ENCODE measurements at places on chromosomes 7 and 10. TPM values are rescaled to one million over a fixed set of nuclear protein-coding genes. Genes with fewer than 3 reads are reported as not detected.

DNA sequence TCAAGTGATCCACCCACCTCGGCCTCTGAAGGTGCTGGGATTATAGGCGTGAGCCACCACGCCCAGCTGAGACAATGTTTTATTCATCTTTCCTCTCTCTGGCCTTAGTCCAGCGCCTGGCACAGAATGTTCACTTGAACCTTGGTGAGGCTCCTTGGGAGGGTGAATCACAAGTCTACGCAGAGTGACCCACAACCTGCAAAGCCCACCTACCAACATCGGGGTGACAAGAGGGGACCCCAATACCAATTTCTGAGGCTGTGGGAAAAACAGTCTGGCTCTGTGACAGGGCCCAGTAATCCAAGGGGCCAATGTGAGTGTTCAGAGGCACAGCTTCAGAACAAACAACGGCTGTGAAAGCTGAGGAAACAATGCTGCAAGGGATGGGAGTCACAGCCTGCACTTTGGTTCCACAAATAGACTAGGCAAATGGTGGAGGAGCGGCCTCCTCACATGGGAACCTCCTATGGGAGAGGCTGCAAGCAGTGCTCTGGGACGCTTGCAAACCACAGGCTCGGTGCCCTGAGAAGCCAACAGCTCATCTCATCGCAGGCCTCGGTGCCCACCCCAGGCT is 5.6 kb upstream of the MALSU1 start:
- no peak for DNase-seq

The SPAM1 gene
- not detected for total RNA-seq

DNA sequence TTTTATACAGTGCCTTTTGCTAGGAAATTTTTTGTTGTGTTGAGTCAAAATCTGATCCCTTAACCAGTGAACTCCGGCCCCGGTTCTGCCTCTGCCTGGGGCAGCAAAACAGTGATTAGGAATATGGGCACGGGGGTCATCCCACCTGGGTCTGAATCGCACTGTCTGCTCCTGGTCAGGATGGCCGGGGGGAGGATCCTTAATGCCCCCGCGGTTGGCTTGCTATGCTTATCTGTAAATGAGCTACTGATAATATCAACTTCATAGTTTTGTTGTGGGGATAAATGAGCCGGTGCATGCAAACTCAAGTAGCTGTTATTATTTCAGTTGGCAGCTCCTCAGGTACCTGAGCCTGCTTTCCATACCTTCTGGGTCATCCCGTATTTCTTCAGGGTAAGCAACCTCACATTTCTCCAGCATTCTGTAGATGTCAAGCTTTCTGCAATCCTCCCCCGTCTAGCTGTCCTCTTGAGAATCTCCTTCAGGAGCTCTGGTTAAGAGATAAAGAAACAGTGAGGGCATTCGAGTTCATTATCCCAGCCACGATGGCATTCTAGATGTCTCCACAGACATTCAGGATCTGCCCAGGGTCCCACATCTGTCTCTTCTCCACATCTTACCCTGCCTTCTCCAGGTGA is 592.2 kb downstream of the SDK1 start:
- no peak for DNase-seq

DNA sequence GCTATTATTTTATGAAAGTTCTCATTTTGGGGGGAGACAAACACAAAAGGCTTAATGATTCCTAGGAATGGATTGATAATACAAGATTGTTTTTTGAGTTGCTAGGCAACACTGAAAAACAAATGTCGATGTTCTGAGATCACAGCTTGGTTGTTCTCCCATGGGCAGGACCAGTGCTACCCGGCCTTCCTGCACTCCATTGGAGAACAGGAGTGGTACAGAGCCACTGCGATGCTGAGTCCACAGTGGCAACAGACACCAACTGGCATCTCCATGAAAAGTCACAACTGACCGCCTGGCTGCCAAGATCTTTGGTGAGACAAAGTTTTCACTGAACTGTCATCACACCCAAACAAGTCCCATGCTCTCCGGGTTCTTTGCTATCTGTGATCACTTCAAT is 68.9 kb upstream of the NMT2 start:
- DNase-seq, result no peak

- DNase-seq, result no peak
These were observed 134.2 kb downstream of the MAD1L1 start for GRCh38 chr7:2098496-2098895.

DNA sequence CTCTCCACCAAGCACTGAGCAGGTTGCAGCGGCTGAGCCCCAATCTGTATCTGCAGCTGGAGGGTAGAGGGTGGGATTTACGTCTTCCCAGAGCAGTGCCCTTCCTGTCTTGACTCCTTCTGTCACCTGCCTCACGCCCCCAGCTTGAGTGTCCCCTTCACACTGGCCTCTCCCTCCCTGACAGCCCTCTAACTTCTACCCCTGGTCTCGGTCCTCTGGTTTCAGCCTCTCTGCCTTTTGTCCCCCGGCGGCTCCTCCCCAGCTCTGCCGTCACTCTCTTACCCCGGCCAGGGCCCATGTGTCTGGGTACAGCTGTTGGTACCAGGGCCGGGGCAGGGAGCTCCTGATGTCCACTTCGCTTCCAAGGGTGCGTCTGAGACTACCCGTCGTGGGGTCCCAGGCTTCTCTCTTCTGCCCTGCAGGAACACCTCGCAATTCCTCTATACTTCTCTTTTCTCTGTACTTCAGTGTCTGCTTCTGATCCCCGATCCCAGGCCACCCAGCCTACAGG is 654 bp downstream of the MUC3A start:
- DNase-seq, result peak; percentile 17

- DNase-seq, result peak; percentile 52
These were observed 89.2 kb downstream of the ADCY1 start for GRCh38 chr7:45663167-45663921.

The AKR1C3 gene
- total RNA-seq, result 1.9 TPM

GRCh38 chr10:603745-604144 is 85.7 kb downstream of the DIP2C start:
- no peak for DNase-seq

The HTR5A gene
- total RNA-seq, result not detected

The FGFR2 gene
- 76.3 TPM for total RNA-seq

DNA sequence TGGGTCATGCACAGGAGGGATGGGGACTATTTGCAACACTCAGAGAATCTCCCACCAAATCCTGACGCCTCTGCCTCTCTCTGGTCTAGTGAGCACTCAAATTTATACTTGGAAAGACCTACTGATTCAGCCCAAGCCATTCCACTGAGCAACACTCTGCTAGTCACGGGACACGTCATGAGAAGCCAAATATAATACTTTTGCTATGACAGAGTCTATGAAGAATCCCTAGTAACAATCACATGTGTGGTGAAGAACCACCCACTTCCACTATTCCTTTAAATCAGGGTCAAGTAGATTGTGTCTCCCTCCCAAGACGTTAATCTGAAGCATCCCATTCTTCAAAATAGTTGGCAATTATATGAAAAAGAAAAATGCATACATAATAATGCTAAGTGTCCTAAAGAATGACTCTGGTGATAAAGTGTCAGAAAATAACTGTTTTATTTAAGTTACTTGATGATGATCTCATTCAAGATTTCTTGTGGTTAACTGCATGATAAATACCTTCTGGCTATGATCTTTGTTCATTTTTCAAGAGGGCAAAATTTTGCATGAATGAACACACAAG is 28.5 kb downstream of the CHCHD3 start:
- DNase-seq, result no peak

DNA sequence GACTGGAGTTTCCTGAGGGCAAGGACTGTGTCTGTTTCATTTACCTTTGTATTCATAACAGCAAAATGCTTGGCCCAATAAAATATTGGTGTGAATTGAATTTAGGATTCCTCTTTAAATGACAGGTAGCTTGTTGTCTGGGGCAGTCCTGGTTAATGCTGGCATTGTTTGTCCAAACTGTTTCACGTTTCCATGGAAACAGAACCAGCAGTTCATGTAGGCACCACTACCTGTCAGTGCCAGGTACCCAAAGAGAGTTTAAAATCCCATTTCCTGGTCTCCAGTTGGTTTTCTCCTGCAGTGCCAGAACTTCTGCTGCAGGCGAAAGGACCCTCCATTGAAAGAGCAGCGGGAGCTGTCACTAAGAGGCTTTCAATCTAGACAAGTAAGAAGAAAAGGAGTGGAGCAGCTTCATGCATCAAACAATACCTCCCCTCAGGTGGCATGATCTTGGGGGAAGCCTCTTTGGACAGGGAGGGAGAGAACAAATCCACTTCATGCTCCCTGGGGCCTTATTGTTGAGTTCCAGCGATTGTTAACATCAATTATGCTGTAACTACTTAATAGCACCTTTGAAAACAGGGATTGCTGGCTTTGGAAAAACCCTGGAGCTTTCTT is 109.6 kb downstream of the KIF20B start:
- peak; percentile 74 for DNase-seq

DNA sequence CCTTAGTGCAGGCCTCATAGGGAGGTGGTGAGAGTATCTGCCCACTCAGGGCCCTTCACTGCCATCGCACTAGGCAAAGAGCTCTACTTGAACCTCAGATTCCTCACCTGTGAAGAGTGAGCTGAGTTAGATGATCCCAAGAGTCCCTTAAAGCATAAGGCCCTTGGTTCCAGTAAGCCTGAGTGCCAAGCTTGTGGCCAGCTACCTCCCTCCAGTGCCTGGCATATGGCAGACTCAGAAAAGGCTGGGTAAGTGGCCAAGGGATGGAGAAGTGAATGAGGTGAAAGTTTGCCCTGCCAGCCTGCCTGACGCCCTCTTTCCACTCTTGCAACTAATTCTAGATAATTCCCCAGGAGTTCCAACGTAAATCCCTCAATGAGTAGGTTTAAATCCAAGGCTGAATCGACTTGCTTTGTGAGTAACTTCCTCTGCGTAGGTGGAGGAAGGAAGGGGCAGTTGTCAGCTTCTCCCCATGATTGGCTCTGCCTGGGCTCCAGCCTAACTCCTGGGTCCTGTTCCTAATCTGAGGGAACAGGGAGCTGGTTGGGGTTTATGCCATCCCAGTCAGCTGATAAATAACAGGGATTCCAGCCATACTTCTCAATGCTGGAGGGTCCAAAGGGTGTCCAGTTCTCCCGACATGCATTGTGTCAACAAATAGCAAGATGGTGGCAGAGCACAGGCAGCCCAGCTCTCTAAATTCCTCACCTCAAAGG is 14.2 kb downstream of the DUSP5 start:
- DNase-seq, result no peak

- no peak for DNase-seq
These were observed 560.1 kb downstream of the PARD3 start for GRCh38 chr10:34255035-34255434.

The CHST3 gene
- total RNA-seq, result 9.1 TPM

- DNase-seq, result peak; percentile 53
These were observed 540 bp downstream of the SNX13 start for GRCh38 chr7:17939606-17940301.

The IDE gene
- 34.8 TPM for total RNA-seq

The DPP6 gene
- 0.90 TPM for total RNA-seq

The CALML5 gene
- total RNA-seq, result not detected

DNA sequence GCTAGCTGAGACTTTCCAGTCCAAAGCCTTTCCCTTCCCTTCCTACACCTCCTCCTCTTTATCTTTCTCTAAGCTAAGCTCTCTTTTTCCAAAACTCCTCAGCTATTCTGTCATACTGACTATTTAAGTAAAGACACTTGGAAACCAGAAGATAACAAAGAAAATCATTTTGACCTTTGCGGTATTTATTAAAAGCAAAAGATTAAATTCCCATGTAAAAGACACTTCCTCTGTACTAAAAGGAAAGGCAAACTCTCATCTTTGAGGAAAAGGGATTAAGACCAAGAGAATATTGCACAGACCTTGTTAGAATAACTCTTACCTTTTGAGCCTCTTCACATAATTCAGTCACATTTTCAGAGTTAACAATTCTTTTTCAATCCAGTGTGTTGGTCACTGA is 15.8 kb downstream of the ST8SIA6 start:
- DNase-seq, result no peak

GRCh38 chr7:107526672-107527071 is 37.0 kb downstream of the COG5 start:
- no peak for DNase-seq

DNA sequence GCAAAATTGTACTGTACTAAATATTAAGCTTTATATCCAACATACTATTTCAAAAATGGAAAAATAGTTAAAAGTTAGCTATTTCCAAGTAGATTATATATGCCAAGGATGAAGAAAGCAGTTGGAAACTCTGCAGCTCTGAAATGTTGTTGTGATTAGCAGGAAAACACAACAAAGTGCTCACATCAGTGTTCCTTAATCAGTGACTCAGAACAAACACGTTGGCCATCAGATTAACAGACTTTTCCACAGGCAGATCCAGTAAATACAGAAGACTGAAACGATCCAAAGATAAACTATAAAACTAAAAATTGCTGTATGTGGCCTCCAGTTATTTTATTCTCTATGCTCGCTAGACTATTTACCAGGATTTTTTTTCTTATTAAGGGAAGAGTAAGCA is 99.6 kb upstream of the SEMA3D start:
- peak; percentile 16 for DNase-seq

The CD36 gene
- total RNA-seq, result 0.34 TPM

DNA sequence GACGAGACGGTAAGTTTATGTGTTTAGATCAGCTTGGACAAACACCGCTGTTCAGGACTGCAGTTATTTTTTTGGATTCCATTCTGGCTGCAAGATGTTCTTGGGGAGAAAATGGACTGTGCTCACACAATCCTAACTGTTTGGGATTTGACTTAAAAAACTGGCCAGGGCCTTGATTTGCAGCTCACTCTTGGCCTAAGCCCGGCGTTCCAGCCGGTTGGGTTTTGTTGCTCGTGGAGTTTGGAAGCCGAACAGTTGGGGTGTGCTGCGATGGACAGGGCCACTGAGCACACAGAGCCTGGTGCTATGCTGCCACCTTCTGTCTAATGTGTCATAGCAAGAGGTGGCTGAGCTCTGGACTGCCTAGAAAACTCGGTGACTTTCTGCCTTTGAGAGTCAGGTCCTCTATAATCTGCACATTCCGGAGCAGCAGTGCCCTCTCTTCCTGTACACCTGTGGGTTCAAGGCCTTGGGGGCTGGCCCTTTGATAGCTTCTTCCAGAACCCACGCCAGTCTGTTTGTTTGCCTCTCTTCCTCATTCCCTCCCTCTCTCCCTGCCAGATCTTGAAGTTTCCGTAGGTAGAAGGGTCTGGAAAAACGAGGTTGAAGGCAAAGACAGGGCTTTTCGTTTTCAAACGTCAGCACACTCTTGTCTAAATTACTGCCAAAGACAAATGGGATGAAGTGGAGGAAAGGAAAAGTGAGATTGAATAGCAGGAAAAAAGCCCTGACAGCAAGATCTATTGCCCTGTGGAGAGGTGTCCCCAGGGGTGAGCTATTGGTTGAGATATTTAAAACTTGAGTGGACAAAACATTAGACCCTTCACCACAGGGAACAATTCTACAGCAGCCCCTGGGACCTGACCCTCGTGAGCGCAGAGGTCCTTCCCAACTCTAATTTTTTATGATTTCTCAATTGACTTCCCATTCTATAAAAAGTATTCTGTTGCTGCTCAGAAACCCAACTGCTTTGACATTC is 167.5 kb upstream of the HABP2 start:
- peak; percentile 94 for DNase-seq

The ARHGAP22 gene
- total RNA-seq, result 5.1 TPM

The MUC12 gene
- not detected for total RNA-seq

DNA sequence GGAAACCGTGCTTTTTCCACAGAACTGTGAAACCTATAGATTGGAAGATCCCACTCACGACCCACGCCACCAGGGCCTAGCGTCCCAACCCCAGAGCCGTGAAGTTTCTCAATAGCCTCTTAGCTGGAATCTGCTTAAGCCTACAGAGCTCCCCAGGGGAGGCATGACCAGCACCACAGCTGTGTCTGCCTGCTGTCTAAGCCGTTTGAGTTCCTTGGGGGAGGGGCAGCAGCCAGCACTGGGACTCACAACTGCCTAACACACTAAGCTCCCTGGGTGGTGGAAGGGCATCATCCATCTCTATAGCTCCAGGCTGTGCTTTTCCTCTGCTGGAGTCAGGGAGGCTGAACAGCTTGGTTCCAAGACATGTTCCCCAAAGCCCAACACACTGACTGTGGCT is 26.0 kb upstream of the TMEM140 start:
- peak; percentile 30 for DNase-seq

Measured in neural progenitor cell (in vitro differentiated cells).